SK-N-DZ (cell line): ENCODE measurements at places on chromosomes 13 and 19.

GRCh38 chr19:55958356-55958755 is 10.7 kb downstream of the NLRP8 start:
- DNase-seq: no peak

DNA sequence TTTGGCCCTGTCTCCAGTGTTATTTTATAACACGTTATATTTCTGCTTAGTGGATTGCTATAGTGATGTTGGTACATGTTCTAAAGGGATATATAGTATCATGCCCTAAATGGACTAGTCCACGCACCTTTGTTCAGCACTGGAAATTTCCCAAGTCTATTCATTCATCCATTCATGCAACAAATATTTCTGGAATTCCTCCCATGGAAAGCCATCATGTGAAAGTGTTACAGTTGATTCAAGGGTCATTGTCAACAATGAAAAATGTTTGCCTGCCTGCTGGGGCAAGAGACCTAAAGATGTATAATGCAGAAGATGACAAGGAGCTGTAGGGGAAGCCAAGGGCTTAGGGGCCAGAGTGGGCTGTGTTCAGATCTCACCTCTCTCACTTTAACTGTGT is 10.8 kb upstream of the HSPH1 start:
- DNase-seq: no peak

DNA sequence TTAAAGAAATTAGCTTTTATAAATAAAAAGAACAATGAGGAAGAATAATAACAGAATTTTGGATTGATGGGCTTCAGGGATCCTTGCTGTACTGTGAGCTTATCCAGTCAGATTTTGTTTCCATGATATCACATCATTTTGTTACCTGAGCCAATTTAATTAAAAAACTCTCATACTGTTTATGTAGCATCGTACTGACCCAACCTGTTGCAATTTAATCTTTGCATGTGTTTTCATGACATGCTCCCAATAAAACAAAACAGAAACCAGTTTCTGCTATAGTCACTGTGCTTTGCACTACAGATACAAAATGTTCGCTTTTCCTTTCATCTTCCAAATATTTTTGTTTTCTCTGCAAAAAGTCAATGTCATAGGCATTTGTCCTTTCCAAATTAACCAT is 109.7 kb upstream of the RNF113B start:
- DNase-seq: no peak

GRCh38 chr19:33238481-33239149 is 13.0 kb upstream of the SLC7A10 start:
- no peak for DNase-seq

DNA sequence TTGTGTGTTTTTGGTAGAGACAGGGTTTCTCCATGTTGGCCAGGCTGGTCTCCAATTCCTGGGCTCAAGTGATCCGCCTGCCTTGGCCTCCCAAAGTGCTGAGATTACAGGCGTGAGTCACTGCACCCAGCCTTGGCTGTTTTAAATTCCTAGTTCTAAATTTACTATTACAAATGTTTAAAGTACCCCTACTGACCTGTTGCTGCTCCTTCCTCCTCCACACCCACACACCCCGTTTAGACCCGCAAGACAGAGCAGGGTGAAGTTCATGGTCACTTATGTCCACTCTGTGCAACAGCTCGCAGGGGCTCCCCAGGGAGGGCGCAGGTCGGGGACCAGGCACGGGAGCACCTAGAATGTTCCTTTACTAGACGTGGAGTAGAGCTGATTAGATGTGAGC is 28.7 kb downstream of the TMEM161A start:
- no peak for DNase-seq

- no peak for DNase-seq
Measured at GRCh38 chr13:36528105-36528504, 95.8 kb downstream of the CCNA1 start.

DNA sequence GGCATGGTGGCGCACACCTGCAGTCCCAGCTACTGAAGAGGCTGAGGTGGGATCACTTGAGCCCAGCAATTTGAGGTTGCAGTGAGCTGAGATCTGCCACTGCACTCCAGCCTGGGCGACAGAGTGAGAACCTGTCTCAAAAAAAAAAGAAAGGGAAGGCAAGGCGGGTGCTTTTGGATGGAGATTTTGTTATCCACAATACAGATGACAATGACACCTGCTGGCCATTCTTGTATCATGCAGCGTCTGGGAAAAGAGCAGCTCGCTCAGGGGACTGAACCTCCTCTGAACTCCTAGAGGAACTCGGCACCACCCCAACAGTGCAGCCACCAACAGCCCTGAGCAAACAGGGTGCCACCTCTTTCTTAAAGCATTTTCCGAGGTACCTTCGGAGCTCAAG is 22.8 kb downstream of the HAUS8 start:
- DNase-seq: no peak

- DNase-seq: no peak
Measured at GRCh38 chr13:67645874-67646467, 415.8 kb upstream of the PCDH9 start.

DNA sequence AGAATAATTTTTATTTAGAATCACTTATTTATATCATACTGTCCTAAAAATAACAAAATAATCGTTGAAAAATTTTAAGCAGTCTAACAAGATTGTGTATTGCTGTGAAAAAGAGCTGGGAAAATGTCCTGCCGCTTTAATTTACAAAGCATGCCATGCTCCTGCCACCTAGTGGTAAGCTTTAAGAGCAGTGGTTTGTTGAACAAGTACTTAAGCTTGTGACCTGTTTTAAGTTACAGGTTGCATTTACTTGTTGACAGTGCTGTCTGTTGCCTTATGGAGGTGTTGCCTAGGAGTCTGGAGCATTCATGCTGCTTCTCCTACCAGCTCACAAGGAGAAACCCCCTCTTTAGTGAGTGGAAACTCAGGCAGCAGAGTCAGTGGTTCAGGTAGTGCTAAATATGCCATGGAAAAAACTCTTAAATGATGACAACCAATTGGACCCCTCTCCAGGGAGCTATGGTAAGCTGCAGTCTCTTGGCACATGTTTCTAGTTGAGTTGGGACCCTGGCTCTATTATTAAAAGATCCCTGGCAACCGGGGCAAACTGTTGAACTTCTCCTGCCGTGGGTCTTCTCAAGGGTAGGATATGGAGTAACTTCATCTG is 68.4 kb downstream of the SPATA13 start:
- peak; percentile 57 for DNase-seq

DNA sequence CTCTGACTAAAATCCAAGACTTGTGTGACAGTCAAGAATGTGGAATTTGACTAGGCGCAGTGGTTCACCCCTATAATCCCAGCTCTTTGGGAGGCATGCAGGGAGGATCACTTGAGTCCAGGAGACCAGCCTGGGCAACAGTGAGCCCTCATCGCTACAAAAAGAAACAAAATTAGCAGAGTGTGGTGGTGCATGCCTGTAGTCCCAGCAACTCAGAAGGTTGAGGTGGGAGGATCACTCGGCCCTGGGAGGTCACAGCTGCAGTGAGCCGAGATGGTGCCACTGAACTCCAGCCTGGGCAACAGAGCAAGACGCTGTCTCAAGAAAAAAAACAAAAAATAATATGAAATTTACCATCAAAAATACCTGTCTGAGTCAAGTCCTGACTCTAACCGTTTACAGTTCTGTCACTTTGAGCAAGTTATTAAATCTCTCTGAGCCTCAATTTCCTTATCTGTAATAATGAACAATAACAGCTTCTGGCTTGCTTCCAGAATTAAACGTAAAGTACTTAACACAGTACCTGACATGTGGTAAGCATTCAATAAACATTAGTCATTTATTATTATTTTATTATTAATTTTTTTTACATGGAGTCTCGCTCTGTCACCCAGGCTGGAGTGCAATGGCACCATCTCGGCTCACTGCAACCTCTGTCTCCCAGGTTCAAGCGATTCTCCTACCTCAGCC is 204.6 kb upstream of the TSC22D1 start:
- DNase-seq: no peak

- DNase-seq: no peak
Measured at GRCh38 chr19:41753159-41753558, 2.2 kb upstream of the CEACAM6 start.

GRCh38 chr13:84980571-84980970 is 818.6 kb downstream of the SLITRK6 start:
- no peak for DNase-seq

DNA sequence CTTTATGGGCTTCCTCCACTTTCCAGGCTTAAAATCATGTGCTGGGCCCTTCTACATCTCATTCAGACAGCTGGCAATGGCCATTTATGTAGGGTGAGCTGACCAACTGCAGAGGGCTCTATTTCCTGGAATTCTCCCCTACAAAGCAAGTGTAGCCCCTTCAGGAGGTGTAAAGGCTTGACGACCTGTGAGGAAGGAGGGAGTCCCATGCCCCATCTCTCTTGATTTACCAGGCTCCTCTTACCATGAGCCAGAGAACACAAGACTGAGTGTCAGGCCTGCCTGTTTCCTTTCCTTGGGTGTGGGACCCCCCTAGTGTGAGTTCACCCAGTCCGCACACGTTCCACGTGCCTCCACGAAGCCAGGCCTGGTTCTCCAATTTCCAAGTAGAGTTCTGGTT is 16.6 kb downstream of the ZNF536 start:
- DNase-seq: no peak

DNA sequence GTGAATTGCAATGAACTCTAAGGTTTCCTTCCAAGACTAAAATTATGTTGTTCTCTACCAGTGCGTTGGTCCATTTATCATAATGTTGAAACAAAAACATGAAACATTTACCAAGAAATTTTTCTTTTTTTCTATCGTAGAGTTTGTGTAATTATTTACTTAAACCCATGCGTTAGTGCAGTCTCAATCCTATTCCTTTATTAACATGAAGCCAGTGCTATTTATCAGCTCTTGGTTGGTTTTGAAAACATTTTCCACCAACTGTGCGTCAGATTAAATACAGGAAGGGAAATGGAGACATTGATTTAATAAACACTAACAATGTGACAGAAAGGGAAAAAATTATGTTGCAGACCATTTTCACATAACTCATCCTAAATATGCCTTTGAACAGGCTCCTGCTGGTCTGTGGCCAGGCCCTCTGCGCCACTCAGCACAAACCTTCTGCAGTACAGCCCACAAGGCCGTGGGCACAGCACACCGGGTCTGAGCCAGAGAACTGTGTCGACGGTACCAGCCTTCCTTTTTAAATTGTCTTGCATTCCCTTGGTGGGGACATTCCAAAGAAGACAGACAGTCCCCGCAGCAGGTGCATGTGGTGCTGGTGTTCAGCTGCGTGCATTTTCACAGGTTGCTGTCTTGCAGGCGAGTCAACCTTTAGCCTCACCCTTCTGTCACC is 135.8 kb downstream of the SHISA2 start:
- no peak for DNase-seq

DNA sequence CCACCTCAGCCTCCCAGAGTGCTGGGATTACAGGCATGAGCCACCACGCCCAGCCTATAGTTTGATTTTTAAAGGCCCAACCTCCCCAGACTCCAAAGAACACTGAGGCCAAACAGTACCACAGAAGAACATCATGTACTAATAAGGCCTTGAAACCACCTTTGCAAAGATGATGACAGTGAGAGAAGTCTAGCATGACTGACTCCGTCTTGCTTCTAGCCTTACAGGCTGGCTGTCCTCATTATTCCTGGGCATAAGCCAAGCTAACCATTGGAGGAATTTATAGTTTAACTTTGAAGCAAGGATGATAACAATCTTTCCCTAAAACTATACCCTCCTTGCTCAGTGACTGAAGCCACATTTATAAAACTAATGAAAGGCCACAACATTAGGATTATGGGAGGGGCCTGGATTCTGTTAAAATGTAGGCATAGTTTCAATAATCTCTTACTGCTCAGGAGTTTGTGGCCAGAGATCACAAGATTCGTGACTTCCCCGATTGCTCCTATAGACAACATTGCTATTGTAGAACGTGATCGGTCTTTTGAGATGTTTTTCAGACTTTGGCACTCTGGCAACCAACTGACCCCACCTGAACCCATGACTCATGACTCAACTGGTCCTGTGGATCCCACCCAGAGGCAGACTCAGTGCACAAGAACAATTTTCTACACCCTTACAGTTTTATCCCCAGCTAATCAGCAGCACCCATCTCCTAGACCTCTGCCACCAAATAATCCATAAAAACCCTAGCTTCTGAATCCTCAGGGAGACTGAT is 17.6 kb downstream of the GPR42 start:
- no peak for DNase-seq

GRCh38 chr19:5882421-5882968 is 12.2 kb upstream of the FUT5 start:
- DNase-seq: no peak

DNA sequence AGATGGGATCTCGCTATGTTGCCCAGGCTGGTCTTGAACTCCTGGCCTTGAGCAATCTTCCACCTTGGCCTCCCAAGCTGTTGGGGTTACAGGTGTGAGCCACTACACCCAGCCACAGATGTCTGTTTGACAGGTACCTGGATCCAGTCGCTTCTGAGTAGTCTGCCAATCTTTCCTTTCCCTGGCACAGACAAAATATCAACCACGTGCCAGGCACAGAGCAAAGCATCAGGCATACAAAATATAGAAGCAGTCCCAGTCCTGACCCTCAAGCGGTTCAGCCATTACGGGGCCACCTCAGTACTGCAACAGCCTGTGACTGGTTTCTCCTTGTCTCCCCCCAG is 3.8 kb downstream of the ELAVL1 start:
- no peak for DNase-seq

- peak; percentile 23 for DNase-seq
Measured at GRCh38 chr13:49791315-49791710, 1.2 kb downstream of the KPNA3 start.

DNA sequence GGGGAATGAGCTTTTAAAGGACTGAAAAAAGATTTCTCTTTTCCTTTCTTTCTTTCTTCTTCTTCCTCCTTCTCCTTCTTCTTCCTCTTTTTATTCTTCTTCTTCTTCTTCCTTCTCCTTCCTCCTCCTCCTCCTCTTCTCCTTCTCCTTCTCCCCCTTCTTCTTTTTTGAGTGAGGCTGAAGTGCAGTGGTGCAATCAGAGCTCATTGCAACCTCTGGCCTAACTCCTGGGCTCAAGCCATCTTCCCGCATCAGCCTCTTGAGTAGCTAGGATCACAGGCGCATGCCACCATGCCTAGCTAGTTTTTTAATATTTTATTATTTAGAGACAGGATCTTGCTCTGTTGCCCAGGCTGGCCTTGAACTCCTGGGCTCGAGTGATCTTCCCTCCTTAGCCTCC is 120.9 kb upstream of the KL start:
- no peak for DNase-seq

- no peak for DNase-seq
Measured at GRCh38 chr13:47903836-47904235, 97.2 kb downstream of the SUCLA2 start.

DNA sequence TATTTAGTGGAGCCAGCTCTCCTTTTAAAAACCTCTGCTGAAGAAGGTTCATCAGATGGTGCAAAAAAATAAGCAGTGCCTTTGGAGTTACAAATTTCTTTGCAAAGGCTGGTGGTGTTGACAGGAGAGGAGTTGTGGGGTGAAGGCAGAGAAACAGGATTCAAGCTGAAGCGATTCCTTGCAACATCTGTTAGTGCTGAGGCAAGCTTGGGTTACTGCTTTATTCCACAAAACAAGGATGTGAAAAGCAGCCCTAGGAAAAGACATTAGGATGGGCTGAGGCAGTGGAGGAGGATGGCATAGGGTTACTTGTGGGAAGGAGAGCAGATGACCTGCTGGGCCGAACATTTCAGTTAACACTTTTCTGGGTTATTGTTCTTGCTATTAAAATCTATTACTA is 390.7 kb downstream of the DLEU7 start:
- DNase-seq: no peak

- no peak for DNase-seq
Measured at GRCh38 chr19:19460258-19460731, 54.8 kb downstream of the GATAD2A start.
